Stimulated activated CD4-positive, alpha-beta T cell treated with anti-CD3 and anti-CD28 coated beads, Interleukin-12 subunit alpha, Interleukin-12 subunit beta, amount 100 ng/mL, for 4 hours (primary cell): ENCODE measurements at places on chromosomes 4 and X.

GRCh38 chr4:138400543-138400942 is 158.4 kb upstream of the SLC7A11 start:
- DNase-seq: no peak

- no peak for DNase-seq
Measured at GRCh38 chr4:1053080-1053661, 41.7 kb downstream of the FGFRL1 start.

DNA sequence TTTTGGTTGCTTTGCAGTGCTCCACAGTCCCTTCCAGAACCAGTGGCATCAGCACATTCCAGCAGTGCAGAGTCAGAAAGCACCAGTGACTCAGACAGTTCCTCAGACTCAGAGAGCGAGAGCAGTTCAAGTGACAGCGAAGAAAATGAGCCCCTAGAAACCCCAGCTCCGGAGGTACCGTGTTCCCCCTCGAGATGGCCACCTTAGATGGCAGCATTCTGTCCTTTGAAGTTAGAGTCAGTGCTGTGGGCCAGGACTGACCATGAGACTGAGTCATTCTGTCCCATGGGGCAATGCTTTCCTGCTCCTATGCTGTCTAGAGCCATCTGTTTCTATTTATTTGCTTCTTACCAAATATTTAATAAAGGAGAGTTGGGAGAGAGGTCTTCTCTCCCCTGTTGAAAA is 112.3 kb downstream of the KLHL8 start:
- no peak for DNase-seq

GRCh38 chrX:24643116-24643515 is 4.0 kb downstream of the PCYT1B start:
- DNase-seq: no peak

- DNase-seq: no peak
Measured at GRCh38 chr4:141375855-141376254, 155.2 kb downstream of the ZNF330 start.

DNA sequence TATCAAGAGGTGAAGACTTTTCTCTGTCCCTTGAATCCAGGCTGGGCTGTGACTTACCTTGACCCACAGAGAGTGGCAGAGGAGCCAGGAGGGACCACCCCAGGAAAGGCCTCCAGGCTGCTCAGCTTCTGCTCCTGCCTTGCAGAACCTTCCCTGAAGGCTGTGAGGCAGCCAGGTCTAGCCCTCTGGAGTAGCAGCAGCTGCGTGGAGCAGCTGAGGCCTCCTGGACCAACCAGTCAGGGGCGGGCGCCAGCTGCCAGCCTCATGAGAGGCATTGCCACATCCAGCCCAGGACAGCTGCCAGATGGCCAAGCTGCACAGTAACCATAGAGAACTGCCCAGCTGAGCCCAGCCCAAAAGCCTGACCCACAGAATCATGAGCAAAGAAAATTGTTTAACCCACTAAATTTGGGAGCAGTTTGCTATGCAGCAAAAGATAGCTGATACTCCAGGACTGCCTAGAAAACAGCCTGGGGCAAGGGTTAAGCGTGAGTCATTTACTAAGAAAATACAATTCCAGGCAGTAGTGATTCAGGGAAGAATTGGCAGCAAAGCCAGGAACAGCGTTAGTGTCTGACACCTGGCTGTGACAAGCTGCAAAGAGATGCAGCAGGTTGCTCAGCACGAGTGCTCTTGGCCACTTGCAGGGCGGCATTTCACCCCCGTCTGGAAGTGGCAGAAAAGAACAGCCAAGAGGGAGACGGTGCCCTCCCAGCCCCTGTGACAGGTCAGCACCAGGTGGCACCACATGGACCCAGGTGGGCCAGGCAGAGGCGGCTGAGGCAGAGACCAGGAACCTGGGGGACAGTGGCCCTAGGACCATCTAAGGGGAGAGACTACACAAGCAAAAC is 14.7 kb upstream of the PDE6B start:
- DNase-seq: no peak

GRCh38 chrX:13088156-13088487 is 43.7 kb upstream of the FAM9C start:
- no peak for DNase-seq

- no peak for DNase-seq
Measured at GRCh38 chrX:141989134-141989533, 85.4 kb downstream of the MAGEC1 start.

DNA sequence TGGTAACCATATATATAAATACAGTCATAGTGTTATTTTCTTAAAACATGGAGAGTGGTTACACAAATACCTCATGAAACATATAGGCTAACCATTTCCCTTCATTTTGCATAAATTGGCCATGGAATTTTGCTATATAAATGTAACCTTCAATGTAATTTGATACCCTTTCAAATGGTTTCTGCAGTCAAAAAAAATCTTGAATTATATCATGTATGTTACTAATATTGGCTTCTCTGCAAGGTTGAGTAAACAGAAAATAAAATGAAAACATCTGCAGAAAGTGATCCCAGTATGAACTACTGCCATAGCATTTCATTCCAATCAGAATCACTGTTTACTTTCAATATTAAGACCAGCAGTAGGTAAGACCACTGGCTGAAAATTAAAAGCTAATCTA is 1165.9 kb upstream of the TENM3 start:
- no peak for DNase-seq

DNA sequence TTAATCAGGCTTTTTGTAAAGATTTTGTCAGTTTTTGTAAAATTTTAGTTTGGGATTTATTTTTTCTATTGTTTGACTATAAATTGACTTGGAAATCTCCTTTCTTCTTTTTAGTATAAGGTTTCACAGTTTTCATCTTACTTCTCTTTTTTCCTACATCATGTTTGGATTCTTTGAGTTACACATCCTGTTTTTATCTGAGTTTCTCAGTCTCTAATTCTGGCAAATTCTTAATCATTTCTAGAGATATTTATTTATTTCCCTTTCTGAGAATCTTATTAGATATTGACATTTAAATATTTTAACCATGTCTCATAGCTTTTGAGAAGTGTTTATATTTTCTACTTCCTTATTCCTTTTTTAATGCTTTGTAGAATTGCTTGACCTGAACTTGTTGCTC is 20.7 kb downstream of the USP53 start:
- no peak for DNase-seq

- no peak for DNase-seq
Measured at GRCh38 chrX:18368402-18368801, 13.9 kb upstream of the SCML2 start.

DNA sequence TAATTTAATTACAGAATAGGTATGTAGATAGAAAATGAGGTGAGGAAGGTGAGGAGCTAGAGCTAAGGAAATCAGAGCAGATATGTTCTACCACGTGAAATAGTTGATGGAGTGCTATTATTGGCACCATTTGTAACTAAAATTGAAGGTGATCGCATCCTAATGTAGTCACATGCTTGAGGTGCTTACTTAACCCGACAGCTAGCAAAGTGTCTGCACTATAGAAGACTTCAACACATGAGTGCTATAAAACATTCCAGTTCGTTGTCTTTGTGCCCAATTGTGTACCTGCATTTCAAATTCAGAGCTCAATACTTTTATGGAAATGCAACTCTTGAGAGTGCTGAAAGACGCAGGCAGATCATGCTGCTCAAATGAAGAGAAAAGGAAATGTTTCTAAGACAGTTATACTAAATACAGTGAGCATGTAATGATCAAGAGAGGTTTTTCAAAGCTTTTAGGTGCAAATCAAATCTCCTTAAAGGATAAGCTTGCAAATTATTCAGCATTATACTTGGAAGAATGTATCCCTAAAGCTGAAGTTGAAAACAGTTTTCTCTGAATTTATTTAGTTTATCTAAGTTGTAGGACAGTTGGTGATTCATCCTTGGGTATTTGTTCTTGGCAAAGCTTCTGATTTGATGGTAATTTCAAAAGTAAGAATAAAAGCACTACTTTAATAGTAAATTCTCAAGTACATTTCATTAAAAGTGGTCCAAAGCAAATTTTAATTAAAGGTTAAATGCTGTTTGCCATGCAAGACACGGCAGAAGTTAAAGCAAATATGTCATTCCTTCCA is 223.9 kb upstream of the EPHA5 start:
- DNase-seq: no peak

GRCh38 chrX:48896611-48897011 is 957 bp downstream of the TIMM17B start:
- no peak for DNase-seq

DNA sequence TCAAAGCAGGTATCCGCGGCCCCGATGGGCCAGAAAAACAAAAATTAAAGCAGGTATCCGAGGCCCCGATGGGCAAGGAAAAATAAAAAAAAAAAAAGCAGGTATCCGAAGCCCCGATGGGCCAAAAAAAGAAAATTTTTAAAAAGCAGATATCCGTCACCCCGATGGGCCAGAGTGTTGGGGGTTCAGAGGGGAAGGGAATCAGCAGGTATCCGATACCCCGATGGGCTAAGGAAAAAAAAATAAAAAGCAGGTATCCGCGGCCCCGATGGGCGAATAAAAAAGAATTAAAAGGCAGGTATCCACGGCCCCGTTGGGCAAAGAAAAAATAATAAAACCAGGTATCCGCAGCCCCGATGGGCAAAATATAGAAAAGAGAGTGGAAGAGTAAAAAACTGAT is 289.0 kb downstream of the CHIC1 start:
- DNase-seq: no peak

DNA sequence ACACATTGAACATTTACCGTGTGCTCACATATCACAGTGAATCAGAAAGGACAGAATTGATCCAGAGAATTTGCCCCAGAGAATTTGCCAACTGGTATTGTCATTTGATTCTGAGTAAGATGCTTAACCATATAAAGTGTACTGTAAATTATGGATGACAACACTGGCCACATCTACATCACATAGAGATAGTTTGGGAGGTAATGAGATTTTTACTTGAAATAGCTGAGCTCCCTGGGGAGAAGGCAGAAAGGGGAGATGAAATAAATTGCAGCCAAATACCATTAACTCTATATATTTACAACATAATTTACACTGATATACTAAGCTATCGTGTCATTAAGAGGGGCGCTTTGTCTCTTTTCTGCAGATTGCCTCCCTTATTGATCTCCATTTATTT is 564.0 kb downstream of the KCNIP4 start:
- DNase-seq: no peak

GRCh38 chr4:147094238-147094637 is 148.6 kb upstream of the TTC29 start:
- no peak for DNase-seq

- DNase-seq: no peak
Measured at GRCh38 chr4:112518675-112519074, 2.7 kb upstream of the NEUROG2 start.

- DNase-seq: no peak
Measured at GRCh38 chr4:93918856-93919255, 90.3 kb downstream of the ATOH1 start.

DNA sequence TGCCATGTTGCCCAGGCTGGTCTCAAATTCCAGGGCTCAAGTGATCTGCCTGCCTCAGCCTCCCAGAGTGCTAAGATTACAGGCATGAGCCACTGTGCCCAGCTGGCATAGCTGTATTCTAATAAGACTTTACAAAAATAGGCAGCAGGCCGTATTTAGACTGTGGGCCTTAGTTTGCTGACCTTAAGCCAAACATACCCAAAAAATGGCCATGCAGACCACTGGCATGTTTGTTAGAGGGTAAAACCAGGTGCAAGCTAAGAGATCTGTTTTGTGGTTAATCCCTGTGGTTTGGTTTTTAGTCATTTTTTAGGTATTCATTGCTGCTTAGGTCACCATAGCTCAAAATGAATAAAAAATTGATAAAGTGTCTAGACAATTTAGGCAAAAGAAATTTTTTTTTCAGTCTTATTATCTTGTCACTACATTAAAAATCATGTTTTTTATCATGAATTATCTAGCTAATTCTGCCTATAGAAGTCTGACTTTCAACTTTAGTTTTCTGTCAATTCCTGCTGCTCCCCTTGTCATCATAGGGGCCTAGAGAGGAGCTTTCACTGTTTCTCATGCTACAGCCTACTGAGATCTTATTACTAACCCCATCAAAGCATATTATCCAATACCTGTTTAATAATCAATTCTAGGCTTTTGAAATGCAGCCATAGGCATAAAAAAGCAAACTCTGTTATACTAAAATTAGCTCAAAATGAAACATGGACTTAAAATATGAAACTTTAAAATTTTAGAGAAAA is 7.5 kb upstream of the SPINK2 start:
- no peak for DNase-seq

- no peak for DNase-seq
Measured at GRCh38 chr4:129218360-129218759, 122.4 kb downstream of the C4orf33 start.

DNA sequence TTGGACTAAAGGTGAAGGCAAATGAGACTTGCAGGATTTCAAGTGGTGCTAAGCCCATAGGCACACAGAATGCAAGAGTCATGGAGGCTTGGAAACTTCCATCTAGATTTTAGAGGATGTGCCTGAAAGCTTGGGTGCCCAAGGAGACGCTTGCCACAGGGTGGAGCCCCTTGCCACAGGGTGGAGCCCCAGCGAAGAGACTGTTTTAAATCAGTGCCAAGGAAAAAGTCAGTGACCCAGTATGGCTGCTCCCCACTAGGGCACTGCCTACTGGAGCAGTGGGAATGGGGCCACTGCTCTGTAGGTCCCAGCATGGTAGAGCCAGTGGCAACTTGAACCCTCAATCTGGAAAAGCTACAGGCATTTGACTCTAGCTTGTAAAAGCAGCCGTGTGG is 794.2 kb upstream of the LCORL start:
- DNase-seq: no peak

- no peak for DNase-seq
Measured at GRCh38 chrX:46456125-46456922, 88.9 kb downstream of the ZNF674 start.

DNA sequence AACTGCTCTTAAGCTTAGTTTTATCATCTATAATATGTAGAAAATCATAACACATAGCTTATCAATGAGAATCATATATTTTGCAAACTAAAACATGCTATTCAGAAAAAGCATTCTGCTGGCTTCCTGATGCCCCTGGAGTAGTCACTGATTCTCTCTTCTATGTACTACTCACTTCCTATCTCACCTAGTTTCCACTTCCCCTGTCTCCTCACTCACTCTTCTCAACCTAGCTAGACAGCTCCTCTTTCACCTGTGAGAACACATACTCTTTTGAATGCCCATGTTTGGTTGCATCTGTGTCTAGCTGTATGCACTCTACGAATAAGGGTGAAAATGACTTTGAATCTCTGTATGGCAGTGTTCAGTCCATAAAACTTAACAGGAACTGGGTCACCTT is 9.3 kb downstream of the TMEM144 start:
- DNase-seq: no peak

DNA sequence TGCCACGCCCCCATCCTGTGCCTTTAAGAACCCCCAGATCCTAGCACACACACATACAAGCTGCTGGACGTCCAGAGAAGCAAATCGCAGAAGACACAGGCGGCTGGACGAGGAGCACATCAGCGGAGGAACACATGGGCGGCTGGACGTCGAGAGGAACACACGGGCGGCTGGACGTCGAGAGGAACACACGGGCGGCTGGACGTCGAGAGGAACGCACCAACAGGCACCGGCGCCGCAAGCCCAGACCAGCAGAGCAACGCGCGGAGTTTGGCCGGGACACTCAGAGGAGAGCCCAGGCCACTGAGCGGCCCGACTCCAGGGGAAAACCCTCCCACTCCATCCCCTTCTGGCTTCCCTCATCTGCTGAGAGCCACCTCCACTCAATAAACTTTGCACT is 17.2 kb downstream of the ZCCHC13 start:
- no peak for DNase-seq
